Activated naive CD4-positive, alpha-beta T cell (primary cell): ENCODE measurements at places on chromosomes 12 and 14.

DNA sequence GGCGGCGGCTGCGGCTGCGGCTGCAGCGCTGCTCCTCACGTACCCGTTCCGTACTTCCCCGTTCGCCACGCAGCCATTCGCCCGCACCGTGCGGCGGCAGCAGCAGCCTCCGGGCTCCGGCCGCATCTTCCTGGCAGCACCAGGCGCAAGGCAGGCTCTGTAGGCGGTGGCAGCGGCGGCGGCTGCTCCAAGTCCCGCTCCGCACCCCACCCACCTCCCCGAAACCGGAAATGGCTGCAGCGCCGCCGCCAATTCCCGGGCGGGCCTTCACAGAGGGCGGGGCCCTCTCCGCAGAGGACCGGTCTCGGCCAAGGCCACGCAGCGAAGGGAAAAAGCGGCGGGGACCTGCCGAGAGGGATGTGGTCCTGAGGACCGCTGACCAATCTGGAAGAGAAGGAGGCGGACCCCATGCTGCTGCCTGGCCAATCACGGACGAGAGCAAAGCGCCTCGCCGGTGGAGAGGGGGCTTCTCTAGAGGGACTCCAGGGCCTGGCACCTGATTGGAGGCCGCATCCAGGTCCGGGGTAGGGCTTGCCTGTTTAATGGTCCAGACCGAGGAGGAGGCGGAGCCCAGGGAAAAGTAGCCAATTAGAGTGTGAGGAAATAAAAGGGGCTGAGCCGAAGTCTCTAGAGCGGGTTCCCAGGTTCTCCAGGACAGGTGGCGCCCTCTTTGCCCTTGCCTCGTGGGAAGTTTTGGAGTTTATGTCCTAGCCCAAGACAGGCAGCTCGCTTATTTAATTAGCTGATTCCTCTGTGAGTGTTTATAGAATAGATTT lies at the start of gene SPTLC2:
Gene SPTLC2 (minus strand): TSS at position 184 of the 776 bp plus-strand sequence. CDS start 58 bp downstream, at position 126.
- peak; percentile 89 for DNase-seq

DNA sequence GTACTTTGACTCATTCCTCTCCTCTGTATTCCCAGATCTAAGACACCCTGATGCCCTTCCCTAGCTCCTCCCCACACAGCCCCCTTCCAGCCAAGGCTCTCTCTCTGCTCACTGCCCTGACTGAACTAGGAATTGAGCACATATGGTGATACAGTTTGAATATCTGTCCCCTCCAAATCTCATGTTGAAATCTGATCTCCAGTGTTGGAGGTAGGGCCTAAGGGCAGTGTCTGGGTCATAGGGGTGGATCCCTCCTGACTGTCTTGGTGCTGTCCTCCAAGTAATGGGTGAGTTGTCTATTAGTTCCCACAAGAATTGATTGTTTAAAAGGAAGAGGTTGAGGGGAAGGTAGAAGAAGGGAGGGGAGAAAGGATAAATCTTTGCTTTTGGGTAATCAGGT lies 17.4 kb downstream of the CMKLR1 start:
- no peak for DNase-seq

GRCh38 chr14:101992708-101993107 lies 28.3 kb downstream of the DYNC1H1 start:
- no peak for DNase-seq

DNA sequence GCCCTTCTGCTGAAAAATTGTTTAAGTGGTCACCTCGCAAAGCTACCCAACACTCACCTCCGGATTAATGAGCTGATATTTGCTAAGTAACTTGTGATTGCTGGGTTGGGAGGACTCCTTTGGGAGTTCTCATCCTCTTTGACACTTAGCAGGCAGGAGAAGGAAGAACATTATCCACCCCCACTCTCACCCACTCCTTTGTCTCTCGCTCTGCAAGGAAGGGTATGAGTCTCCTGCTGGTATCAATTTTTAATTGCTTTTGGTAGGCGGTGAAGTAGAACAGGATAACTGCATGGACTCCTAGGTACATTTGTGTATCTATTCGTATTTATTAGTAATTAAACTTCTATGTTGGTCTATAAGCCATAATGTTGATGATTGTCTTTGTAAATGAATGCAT lies 6.9 kb upstream of the ABHD12B start:
- no peak for DNase-seq

DNA sequence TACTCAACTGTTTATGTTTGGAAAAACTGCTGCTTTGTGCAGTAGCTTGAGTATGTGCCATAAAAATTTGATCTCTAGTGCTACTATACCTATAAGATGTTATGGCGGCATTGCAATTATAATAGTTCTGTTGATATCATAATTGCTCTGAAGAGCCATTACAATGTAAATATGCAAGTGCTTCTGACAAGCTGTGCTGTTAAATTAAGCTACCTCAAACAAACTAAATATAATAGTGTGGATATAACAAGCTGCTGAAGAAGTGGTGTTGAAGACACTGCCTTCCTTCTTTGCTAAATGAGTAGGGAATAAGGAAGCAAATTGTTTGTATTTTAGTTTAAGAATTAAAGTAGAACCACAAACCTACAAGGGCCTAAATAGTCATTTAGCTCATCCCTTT lies 301.0 kb upstream of the MIS18BP1 start:
- DNase-seq: no peak

DNA sequence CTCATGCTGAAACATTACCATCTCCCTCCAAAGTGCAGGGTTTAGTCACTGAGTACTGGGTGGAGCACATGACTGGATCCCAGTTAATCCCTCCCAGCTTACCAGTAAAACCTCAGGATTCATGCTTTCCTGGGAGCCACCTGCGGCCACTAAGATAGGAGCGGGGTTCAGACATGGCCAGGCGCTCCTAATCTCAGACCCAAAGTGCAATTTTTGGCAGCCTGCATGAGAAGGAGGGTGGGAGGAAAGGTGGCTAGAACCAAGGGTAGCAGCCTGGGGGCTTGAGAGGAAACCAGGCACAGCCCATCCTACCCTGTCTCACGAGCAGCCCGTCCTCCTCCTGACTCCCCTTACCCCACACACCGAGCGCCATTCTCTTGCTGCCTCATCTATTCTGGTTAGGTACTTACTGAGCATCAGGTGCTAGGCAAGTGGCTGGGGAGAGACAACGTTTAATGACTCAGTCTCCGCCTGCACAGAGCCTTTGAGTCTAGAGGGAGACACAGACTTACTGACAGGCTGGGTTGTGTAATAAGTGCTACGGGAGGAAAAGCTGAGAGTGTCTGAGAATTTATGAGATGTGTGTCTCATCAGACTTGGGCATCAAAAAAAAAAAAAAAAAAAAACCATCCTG lies 9.9 kb downstream of the GPRC5A start:
- no peak for DNase-seq

DNA sequence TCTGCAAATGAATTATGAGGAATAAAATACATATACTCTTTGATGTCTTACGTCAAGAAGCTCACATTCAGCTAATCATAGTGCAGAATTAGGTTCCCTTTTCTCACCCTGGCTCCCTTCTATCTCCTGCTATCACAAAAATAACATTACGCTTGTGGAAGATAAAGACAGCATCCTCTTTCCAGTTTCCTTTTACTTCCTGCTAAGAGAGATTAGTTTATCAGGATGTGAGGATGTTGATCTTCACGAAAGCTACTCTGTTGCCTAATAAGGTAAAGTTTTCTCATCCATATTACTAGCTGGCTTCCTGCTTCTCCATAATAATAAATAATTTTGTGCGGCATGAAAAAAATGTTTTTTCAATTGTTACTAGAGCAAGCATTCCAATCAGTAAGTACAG lies 217.7 kb upstream of the DCN start:
- no peak for DNase-seq

GRCh38 chr12:84919271-84919670 lies 6.7 kb upstream of the SLC6A15 start:
- no peak for DNase-seq

DNA sequence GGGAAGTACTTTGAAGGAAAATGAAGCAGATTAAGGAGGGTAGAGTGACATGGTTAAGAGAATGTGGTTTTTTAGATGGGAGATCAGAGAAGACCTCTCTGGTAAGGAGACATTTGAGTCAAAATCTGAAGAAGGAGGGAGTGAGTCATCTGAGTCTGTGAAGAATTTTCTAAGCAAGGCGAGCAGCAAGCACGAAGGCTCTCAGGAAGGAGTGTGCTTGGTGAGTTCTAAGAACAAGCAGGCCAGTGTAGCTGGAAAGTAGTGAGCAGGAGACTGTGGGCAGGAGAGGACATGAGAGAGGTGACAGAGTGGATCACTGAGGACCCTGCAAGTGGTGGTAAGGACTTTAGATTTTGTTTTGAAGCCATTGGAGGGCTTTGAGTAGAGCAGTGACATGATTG lies 76.3 kb upstream of the FUT8 start:
- DNase-seq: no peak
